ENCODE measurements at places on chromosomes 6 and 20.

- no peak for DNase-seq
Observed at GRCh38 chr20:10185741-10186558, 32.7 kb upstream of the SNAP25 start.

DNA sequence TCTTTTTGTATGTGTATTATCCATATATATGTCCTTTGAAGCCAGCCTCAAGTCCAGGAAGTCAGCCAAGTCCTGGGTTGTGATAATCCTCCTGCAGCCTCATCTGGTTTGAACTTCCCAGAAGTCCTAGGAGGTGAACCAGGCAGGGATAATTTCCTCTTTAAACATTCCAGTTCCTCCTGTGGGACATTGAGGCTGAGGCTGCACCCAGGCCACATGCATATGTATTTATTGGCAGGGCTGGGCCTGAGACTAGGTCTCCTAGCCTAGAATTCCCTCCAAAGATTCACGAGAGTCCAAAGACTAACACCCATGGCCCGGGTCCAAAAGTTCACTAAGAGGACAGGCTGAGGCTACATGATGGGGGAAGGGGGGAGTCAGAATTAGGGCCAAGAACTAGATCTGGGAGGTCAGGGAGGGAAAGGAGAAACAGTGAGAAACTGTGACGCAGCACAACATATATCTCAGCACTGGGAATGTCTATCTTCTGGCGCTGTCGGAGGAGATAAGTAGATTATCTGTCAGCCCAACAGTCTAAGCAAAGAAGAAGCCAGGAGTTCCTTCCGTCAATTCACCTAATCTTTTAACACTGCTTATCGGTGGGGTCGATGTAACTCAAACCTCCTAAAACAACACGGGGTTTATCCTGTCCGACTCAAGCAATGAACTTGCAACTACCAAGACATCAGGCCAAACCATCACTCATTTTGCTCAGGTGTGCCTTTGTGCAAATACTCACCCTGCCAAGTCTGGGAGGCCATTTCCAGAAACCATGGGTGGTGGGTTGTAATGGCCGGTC is 43.3 kb downstream of the SNX5 start:
- DNase-seq: no peak

DNA sequence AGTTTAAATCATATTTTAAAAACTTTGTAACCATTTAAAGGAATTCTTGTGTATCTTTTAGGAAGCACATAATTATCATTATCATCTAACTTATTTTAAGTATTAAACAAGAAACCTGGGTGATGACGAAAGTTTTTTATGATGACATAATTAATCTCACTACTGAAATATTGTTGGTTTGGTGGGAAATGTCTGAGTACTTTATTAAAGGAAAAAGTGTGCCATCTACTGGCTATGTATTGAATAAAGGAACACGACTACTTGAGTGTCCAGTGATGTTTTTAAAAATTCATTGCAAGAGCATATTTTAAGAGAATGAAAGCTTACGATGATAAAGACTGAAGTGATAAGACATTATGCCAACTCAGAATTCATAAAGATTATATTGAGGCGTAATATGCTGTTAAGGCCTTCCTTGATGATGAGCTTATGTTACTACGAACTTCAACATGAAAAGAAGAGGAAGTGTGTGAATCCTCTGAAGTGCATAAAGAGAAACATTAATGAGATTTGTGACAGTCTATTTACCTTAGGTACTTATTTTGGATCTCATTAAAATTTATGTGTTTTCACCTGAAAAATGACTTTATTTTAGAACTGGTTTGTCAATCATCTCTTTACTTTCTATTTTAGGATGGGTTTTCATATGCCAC is 12.0 kb upstream of the TRMT11 start:
- DNase-seq: no peak

- DNase-seq: peak; percentile 21
Observed at GRCh38 chr6:37517411-37517812, 17.7 kb upstream of the CCDC167 start.

DNA sequence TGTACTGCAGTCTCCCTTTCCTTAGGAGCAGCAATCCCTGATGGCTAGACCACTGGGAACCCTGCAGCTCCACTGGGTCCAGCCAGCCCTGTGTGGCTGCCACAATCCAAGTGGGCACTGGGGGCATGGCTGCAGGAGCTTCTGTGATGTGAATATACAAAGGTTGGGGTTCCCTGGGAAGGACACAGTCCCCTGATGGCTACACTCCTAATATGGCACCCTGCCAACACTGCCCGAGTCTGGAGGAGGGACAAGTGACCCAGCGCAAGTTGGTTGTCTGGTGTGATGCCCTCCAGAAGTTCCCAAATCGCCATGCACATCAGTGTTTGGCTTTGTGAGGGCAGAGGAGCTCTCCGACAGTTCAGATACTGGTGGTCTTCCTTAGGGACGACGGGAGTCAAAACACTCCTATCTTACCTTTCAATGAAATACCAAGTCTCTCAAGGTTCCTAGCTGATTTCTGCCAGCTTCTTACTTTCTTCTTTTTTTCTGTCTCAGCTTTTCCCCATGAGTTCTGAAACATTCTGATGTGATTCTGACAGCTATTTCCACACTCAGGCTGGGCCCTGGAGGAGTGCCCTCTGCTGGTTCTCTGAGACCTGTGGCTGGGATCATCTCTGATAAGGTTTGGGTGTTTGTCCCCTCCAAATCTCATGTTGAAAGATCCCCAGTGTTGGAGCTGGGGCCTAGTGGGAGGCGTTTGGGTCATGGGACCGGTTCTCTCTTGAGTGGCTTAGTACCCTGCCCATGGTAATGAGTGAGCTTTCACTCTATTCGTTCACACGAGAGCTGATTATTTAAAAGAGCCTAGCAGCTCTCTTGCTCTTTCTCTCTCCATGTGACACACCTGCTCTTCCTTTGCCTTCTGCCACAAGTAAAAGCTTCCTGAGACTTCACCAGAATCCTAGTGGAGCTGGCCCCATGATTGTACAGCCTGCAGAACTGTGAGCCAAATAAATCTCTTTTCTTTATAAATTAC is 15.5 kb upstream of the ZFP57 start:
- no peak for DNase-seq

GRCh38 chr6:32370505-32370904 is 1.2 kb downstream of the TSBP1 start:
- DNase-seq: no peak

All from GM04503 (cell line).